Gastroesophageal sphincter (tissue), 4 donors: ENCODE measurements at places on chromosomes 7 and 10.

GRCh38 chr7:119556436-119556835, 716.5 kb upstream of the KCND2 start:
- H3K4me3 ChIP-seq = no peak overlapping the region
- H3K36me3 ChIP-seq = no peaks in the 10 kb centered on the region
- no peak overlapping the region for H3K27ac ChIP-seq

GRCh38 chr10:70418229-70418628, 14.3 kb downstream of the EIF4EBP2 start:
- H3K27ac ChIP-seq = peak overlapping the region; percentile 34
- no peak overlapping the region for H3K4me3 ChIP-seq
- H3K36me3 ChIP-seq = peaks cover 42% of the 10 kb centered on the region
- ATAC-seq = peak; percentile 50

- H3K4me3 ChIP-seq = no peak overlapping the region
- peak; percentile 39 for ATAC-seq
- no peak overlapping the region for H3K27ac ChIP-seq
These were observed 10.1 kb upstream of the OPN4 start for GRCh38 chr10:86644152-86644793.

DNA sequence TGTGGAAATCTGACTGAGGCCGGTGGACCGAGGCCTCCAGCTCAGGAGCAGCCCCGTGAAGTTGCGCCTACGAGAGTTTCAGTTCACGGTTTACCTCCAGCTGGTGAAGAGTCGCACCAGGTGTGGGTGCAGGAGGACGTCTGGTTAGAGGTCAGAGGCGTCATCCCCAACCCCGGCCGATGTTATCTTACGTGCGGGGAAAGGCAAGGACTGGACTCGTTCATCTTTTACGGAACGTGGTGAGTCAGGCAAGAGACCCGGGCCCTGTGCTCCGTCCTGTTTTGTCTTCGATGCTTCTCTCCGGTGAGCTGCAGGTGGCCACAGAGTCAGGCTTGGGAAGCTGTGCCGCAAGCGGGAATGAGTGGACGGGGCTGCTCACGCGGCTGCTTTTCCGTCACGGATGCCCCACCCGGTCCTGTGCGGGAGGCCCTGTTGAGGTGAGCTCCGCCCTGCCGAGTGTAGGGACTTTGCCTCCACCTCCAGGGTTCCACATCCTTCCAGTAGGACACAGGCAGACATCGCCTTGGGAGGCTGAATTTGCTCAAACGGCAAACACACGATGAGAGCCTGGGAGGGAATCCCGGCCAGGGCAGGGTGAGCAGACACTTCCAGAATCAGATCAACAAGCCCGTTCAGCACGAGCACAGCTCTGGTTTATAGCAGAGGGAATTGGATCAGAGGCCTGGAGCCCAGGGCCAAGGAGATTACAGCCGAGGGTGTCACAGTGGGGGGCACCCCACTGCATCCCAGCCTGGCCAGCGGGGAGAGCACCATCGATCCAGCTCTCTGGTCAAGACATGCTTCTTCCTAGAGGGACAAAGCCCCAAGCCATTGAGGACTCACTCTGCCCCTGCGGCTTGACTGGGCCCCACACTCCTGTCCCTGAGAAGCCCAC, 50.1 kb upstream of the INPP5A start:
- no peaks in the 10 kb centered on the region for H3K36me3 ChIP-seq
- H3K27me3 ChIP-seq = no peaks in the 10 kb centered on the region
- no peak overlapping the region for H3K27ac ChIP-seq
- no peak overlapping the region for H3K4me3 ChIP-seq
- no peak for ATAC-seq

DNA sequence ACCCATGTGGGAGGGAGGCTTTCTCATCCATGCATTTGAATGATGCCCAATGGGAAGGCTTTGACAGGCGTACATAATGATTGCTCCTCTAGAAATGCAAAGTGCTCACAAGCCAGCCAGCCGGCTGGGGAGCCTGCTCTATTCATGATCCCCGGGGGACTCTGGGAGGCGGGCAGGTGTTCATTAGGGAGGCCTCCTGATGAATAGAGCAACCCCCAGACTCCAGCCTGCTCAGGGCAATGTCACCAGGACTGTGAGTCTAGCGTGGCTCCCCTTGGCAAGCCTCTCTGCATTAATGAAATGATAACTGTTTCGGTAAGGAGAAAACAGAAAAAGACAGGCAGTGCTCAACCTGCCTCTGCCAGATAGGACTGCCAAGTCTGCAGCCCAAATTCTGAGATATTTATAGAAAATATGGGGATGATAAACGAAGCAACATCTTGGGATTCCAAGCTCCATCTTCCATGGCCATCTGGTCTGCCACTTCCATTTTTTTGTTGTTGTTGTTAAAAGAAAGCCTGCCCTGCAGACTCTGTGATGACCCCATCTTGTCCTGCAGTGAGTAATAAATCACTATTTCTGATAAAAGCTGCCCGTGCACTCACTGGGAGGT, 236.4 kb downstream of the PRPF18 start:
- H3K36me3 ChIP-seq = no peaks in the 10 kb centered on the region
- H3K4me3 ChIP-seq = no peak overlapping the region
- no peak for ATAC-seq
- no peaks in the 10 kb centered on the region for H3K27me3 ChIP-seq
- H3K27ac ChIP-seq = no peak overlapping the region

GRCh38 chr7:74202841-74203556, 6.8 kb upstream of the LAT2 start:
- no peak overlapping the region for H3K27ac ChIP-seq
- peaks cover 5% of the 10 kb centered on the region for H3K36me3 ChIP-seq
- no peak overlapping the region for H3K4me3 ChIP-seq
- ATAC-seq = no peak

- ATAC-seq = no peak
- H3K4me3 ChIP-seq = no peak overlapping the region
- no peaks in the 10 kb centered on the region for H3K36me3 ChIP-seq
- H3K27ac ChIP-seq = no peak overlapping the region
- no peaks in the 10 kb centered on the region for H3K4me1 ChIP-seq
These were observed 178.5 kb upstream of the RNF32 start for GRCh38 chr7:156461881-156462665.

GRCh38 chr10:2760736-2761135, 306.6 kb upstream of the PFKP start:
- ATAC-seq = no peak
- no peak overlapping the region for H3K4me3 ChIP-seq
- no peaks in the 10 kb centered on the region for H3K36me3 ChIP-seq
- peaks cover 27% of the 10 kb centered on the region for H3K27me3 ChIP-seq

DNA sequence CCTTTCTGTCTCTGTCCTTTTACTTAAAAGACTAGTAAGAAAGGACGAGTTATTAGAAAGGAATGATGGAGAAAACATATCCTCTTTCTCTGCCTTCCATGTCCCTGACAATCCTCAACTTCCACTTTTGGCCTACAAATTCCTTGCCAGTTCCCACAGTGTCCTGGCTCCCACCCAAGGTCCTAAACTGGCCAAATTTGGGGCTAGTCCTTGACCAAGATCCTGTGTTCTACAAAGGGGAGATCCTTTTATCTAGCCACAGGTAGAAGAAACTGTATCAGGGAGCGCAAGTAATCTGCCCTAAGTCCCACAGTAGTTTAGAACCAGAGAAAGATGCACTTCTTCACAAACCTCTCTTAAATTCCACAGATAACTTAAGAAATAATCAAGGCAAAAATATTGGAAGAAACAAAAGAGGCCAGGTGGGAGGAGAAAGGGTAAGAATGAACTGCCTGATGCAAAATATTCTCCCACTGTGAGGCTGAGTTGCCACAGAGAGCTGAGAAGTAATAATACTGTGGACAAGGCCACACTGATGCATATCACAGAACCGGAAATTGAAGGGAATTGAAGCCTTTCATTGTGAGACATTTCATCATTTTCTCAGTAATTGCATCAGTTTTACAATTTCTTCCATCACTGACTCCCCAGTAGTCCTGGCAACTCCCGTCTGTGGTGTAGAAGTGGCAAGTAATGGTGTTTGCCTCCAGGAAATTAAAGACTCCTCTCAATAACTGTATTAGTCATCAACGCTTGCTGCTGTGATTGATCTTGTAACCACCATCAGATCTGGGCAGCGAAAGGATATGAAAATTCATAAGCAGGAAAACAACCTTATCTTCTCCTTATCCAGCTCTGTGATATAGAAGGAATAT, 47.2 kb downstream of the DNAJC12 start:
- ATAC-seq = no peak
- no peak overlapping the region for H3K4me3 ChIP-seq
- no peaks in the 10 kb centered on the region for H3K36me3 ChIP-seq
- no peak overlapping the region for H3K27ac ChIP-seq

DNA sequence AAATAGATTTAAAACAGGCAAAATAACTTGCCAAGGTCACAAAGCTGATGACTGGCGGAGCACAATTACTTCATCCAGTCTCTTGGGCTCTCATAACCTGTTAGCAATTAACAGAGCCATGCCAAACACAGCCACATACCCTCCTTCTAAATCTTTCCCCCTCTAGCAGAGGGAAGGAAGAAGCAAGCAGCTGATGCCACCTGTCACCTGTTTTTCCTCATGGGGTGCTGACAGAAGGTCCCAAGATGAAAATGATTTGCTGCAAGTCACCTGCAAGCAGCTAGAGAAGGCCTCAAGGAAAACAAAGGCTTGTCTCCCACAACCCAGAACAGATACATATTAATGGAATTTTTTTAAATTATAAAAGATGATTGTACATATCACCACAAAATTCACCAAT, 117.8 kb downstream of the GFRA1 start:
- H3K4me3 ChIP-seq = no peak overlapping the region
- H3K27ac ChIP-seq = no peak overlapping the region
- no peaks in the 10 kb centered on the region for H3K36me3 ChIP-seq
- no peak for ATAC-seq
- H3K4me1 ChIP-seq = no peaks in the 10 kb centered on the region
- peaks cover 7% of the 10 kb centered on the region for H3K27me3 ChIP-seq

- ATAC-seq = no peak
- H3K27me3 ChIP-seq = no peaks in the 10 kb centered on the region
- no peaks in the 10 kb centered on the region for H3K4me1 ChIP-seq
- H3K36me3 ChIP-seq = no peaks in the 10 kb centered on the region
- H3K4me3 ChIP-seq = no peak overlapping the region
These were observed 631.7 kb upstream of the MGMT start for GRCh38 chr10:128835361-128835760.

GRCh38 chr7:116223588-116223987, 13.2 kb downstream of the TES start:
- ATAC-seq = no peak
- no peaks in the 10 kb centered on the region for H3K27me3 ChIP-seq
- no peaks in the 10 kb centered on the region for H3K36me3 ChIP-seq
- peak overlapping the region; percentile 6 for H3K27ac ChIP-seq

GRCh38 chr10:69317175-69317604, 38.9 kb downstream of the HK1 start:
- H3K36me3 ChIP-seq = no peaks in the 10 kb centered on the region
- no peaks in the 10 kb centered on the region for H3K4me1 ChIP-seq
- no peak for ATAC-seq
- H3K27me3 ChIP-seq = no peaks in the 10 kb centered on the region
- H3K27ac ChIP-seq = peak overlapping the region; percentile 91

DNA sequence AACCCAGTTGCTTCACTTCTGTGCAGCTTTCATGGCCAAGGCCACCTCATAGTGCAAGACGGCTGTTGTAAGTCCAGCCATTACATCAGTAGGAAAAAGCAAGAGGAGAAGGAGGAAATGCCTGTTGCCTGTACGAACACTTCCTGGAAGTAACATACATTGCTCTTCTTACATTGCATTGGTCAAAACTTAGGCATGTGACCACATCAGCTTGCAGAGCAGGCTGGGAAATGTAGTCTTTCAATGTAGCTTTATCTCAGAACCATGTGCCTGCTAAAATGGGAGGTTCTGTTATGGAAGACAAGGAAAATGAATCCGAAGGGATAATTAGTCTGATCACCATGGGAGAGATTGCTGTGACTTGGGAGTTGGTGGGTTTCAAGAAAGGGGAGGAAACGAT, 4.3 kb downstream of the SLC29A3 start:
- no peaks in the 10 kb centered on the region for H3K4me1 ChIP-seq
- H3K27ac ChIP-seq = no peak overlapping the region
- peaks cover 60% of the 10 kb centered on the region for H3K36me3 ChIP-seq
- no peak for ATAC-seq

DNA sequence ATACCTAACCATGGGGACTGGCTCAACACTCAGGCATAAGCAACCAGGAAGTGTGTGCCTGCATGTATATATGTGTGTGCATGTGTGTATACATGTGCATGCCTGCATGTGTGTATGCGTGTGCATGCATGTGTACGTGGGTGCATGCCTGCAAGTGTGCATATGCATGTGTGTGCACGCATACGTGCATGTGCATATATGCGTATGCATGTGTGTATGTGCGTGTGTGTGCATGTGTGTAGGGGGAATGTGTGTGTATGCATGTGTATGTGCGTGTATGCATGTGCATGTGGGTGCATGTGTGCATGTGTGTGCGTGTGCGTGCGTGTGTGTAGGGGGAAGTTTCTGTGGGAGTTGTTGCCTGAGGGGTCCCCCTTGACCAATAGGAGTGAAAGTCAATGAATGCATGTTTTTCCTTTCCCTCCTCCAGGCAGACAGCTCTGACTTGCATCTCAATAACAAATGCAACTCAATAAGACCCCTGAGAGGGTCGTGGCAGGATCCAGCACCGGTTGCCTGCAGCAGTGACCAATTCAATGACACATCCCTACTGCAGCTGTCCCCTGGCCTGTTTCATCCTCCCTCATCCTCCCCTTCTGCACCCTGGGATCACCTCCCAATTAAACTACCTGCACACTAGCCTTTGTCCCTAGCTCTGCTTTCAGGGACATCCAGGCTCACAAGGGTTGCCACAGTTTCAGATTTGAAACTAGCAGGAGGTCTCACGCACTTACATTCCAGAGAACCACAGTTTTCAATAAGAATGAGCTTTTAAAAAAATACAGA, 27.0 kb upstream of the FZD8 start:
- no peak overlapping the region for H3K27ac ChIP-seq
- no peak overlapping the region for H3K4me3 ChIP-seq
- H3K36me3 ChIP-seq = no peaks in the 10 kb centered on the region
- no peaks in the 10 kb centered on the region for H3K4me1 ChIP-seq
- no peaks in the 10 kb centered on the region for H3K27me3 ChIP-seq

DNA sequence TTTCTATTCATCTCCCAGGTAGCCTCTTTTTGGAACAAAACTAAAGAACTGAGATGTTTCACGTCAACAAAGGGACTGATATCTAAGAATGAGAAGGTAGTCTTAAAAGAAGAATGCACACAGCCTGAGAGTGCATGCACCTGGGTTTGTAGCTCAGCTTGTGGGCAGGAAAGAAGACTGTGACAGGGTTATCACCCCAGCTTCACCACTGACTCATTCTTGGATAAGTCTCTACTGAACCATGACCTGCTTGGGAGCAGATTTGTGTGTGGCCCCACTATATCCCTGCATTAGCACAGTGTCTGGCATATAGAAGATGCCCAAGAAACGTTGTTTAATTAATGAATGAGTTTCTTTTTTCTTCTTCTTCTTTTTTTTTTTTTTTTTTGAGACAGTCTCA, 187.5 kb downstream of the GPAM start:
- peaks cover 5% of the 10 kb centered on the region for H3K27me3 ChIP-seq
- H3K4me1 ChIP-seq = peaks cover 4% of the 10 kb centered on the region
- H3K36me3 ChIP-seq = no peaks in the 10 kb centered on the region
- no peak overlapping the region for H3K27ac ChIP-seq

GRCh38 chr10:44046605-44047004, 338.3 kb downstream of the CXCL12 start:
- H3K4me3 ChIP-seq = no peak overlapping the region
- H3K36me3 ChIP-seq = no peaks in the 10 kb centered on the region
- no peak overlapping the region for H3K27ac ChIP-seq
- ATAC-seq = no peak
- H3K4me1 ChIP-seq = peaks cover 43% of the 10 kb centered on the region

GRCh38 chr7:36862771-36863261, 138.5 kb upstream of the AOAH start:
- H3K27ac ChIP-seq = no peak overlapping the region
- H3K36me3 ChIP-seq = peaks cover 49% of the 10 kb centered on the region
- no peak for ATAC-seq
- no peaks in the 10 kb centered on the region for H3K4me1 ChIP-seq
- H3K27me3 ChIP-seq = no peaks in the 10 kb centered on the region
- H3K4me3 ChIP-seq = no peak overlapping the region
